ENCODE measurements at places on chromosomes 1 and 21.

- no peak for DNase-seq
Measured at GRCh38 chr1:60126723-60127122, 53.2 kb upstream of the C1orf87 start.

- DNase-seq: no peak
Measured at GRCh38 chr1:2594641-2595131, 8.1 kb downstream of the PRXL2B start.

DNA sequence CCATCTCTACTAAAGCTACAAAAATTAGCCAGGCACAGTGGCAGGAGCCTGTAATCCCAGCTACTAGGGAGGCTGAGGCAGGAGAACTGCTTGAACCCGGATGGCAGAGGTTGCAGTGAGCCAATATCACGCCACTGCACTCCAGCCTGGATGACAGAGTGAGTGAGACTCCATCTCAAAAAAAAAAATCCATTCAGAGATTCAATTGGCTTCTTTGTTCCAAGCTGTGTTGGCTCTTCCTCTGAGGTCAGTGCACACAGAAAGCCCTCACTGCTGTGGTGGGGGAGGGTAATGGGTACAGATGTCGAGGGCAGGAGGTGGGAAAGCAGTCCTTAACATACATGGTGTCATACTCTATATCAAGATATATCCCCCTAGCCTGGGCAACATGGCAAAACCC lies 14.7 kb downstream of the TIE1 start:
- no peak for DNase-seq

DNA sequence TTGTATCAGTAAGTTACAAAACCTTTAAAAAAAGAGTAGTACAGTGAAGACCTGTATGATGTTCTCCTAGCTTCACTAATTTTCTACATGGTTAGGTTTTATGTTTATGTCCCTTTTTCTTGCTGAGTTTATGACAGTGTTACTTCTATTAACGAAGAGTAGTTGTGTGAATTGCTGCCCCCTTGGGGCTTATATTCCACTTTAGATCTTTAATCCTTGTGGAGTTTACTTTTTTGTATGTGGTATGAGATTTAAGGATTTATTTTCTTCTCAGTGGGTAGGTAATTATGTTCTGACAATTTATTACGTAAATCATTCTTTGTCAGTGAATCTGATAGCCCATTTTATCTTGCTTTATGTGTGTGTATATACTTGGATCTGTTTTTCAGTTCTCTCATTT lies 14.8 kb downstream of the KCTD3 start:
- no peak for DNase-seq

DNA sequence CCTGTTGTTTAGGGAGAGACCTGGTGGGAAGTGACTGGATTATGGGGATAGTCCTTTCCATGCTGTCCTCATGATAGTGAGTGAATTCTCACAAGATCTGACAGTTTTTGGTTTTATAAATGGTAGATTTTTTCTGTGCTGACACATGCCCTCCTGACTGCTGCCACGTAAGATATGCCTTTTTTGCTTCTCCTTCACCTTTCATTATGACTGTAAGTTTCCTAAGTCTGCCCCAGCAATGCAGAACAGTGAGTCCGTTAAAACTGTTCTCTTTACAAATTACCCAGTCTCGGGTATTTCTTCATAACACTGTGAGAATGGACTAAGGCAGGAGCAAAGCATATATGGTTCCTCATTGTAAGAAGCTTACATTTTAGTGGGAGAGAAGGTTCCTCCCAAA lies 1727.2 kb downstream of the NCAM2 start:
- no peak for DNase-seq

DNA sequence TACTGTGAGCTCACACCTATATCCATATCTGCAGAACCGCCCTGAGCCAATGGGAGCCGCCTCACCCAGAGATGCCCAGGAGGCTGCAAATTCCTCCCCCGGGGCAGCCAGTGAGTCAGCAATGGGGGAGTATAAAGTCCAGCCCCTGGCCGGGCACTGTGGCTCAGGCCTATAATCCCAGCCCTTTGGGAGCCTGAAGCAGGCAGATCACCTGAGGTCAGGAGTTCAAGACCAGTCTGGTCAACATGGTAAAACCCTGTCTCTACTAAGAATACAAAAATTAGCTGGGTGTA lies 5.0 kb upstream of the CLCNKB start:
- no peak for DNase-seq

DNA sequence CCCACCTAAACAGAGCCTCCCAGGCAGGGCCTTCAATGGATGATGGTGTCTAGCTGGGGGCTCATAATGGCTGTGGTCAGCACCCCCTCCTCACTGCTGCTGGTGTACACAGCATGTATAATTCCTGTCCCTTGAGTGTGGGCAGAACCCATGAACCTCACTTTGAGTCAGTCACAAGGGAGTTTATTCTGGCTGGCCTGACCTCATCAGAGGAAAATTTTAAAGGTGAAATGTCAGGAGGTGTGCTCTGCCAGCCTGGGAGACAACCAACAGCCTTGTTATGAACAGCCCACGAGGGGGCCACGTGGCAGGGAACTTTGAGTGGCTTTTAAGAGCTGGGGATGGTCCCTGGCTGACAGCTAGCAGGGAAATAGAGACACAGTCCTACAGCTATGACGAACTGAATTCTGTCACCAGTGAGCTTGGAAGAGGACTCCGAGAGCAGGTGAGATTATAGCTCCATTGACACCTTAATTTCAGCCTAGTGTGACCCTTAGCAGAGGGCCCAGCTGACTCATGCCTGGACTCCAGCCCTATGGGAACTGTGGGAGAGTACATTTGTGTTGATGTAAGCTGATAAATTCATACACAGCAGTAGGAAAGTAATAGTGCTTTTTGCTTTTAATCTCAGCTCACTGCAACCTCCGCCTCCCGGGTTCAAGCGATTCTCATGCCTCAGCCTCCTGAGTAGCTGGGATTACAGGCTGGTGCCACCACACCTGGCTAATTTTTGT lies 73.5 kb upstream of the RUNX3 start:
- no peak for DNase-seq

DNA sequence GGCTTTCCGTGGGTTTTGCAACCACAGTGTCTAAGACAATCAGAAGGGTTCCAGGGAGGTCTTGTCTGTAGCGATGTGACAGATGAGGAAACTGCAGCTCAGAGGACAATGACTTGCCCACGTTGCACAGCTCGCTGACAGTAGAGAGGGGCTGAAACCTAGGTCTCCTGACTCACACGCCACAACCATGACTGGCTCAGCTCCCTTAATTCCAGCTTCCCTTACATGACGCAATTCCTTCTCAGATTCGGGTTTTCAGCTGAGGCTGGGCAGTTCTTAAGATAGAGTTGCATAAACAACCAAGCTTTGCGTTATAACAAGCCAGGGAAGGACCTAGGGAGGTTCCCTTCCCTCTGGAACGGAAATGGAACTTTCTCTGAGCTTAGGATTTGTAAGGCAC lies 36.3 kb downstream of the DHCR24 start:
- no peak for DNase-seq

DNA sequence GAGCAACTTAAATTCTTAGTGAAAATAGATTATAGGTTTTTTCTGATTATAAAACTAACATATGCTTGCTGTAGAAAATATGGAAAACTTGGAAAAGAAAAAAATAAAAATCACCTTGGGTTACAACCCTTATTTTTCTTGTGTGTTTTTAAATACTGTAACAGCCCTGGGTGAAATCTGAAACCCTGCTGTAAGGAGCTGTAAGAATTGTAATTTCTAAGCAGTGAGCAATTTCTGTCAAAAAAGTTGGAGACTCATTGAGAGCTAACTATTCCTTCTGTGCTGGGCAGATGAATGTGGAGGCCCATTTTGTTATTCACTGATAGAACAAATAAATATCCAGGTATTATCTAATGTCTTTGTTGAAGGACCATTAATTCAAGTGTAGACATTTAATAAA lies 42.6 kb downstream of the ADCY10 start:
- DNase-seq: no peak

DNA sequence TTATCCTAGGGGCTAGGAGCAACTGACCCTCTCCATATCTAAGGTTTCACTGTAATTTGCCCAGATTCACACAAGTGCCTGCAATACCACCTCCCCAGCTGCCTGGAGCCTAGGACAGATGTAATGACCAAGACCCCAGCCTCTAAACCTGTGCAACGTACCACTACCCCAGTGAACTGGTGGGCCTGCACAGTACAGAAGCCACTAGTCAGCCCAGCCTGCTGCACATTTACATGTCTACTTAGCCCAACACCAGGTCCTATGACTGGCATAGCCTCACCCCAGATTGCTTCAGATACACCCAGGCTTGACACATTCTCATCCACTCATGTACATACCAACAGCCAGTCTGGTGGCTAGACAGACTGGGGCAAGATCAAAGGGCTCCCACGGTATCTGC lies 1336.6 kb downstream of the BRINP3 start:
- DNase-seq: no peak

- DNase-seq: no peak
Measured at GRCh38 chr21:35410123-35410522, 361.0 kb upstream of the RUNX1 start.

GRCh38 chr1:201683397-201683796 lies 144.5 kb downstream of the NAV1 start:
- no peak for DNase-seq

- DNase-seq: no peak
Measured at GRCh38 chr21:32499249-32500055, 85.9 kb downstream of the TCP10L start.

DNA sequence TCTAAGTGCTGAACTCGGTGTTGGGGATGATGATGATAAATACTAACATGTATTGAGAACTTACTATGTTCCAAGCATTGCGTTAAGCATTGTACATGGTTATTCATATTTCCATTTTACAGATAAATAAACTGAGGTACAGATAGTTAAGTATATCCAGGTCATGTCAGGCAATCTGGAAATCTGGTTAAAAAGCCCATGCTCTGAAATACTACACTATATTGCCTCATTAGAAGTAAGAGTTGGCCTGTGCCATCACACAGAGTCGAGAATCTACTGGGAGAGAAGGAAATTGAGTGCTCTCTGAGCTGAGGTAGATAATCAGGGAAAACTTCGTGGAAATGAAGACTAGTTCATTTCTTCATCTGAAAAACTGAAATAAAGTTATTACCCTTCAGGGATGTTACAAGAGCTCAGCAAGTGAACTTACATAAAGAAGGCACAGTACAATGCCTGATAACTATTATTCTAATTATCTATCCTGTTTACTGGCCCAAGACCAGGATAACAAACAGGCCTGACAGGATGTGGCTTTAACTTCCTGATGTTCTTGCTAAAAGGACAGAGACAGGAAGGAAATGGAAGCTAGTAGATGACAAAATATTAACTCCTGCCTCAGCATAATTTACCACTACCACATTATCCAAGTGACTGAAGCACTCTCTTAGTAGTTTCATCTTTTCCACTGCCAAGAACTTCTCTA lies 85.6 kb downstream of the EPS15 start:
- DNase-seq: no peak

GRCh38 chr1:81420760-81421159 lies 380.0 kb upstream of the ADGRL2 start:
- no peak for DNase-seq

GRCh38 chr1:11641776-11642305 lies 12.4 kb downstream of the FBXO2 start:
- DNase-seq: no peak

DNA sequence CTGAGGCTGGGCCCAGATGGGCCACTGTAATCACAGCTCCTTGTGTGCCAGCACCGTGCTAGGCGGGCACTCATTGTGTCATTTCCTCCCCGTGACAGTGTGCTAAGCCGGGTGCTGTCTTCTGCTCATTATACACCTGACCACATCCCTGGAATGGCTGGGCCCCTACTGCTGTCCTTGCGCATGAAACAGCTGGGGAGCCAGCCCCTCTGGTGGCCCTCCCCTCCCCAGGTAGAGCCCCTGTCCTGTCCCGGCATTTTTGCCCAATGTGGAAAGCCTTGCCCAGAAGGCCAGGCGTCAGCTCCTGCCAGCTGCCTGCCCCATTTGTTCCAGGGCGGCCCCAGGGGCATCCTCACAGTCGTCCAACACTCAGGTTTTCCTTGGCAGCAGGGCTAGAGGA lies 107.4 kb upstream of the CASZ1 start:
- DNase-seq: no peak

DNA sequence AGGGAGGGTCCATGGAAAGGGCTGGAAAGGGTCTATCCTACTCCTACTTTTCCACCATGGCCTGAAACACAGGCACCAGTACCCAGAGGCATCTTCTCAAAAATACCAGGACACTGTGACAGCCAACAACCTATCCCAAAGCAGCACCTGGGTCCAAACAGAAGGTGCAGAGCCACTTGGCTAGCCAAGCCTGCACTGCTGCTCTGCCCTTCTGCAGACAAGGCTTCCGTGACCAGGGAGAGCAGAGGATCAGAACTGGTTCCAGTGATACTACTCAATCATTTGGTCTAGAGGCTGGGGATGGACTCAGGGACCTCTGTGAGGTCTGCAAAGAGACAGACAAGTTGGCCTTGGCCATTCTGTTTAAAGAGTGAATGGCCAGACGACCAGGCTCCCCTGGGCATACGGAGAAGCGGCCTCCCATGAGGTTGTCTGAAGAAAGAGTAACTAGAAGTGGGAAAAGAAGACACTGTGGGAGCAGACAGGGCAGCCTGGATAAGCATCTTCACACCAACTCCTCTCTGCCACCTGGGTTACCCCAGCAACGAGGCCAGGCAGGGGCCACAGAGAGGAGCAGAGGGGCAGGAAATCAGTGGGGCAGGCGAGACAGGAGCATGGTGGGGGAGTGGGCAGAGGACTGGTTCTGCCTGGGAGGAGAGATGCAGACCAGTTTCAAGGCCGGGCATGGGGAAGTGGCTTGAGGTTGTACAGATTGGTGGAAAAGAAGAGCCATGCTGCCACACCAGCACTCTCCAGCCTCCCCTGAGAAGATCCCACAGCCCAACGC lies 5.7 kb downstream of the KCNN3 start:
- DNase-seq: no peak

Measured in activated CD4-positive, alpha-beta T cell treated with anti-CD3 and anti-CD28 coated beads, Interleukin-2, amount 50 U/mL, for 4 hours (primary cell).